Naive thymus-derived CD8-positive, alpha-beta T cell (primary cell): ENCODE measurements at places on chromosomes 7 and 10. TPM values are rescaled to one million over a fixed set of nuclear protein-coding genes. Genes with fewer than 3 reads are reported as not detected.

Gene FAM221A
- total RNA-seq = 7.6 TPM

Gene CDHR3
- total RNA-seq = 5.8 TPM

Gene ZCWPW1
- total RNA-seq = 15.6 TPM

Gene GSTO2
- 1.5 TPM for total RNA-seq

Gene CACNB2
- not detected for total RNA-seq

Gene CYP2C8
- 0.78 TPM for total RNA-seq

Gene MSS51
- 6.2 TPM for total RNA-seq

Gene COG5
- total RNA-seq = 64.6 TPM

Gene PNLIPRP1
- total RNA-seq = not detected

- no peak for DNase-seq
These were observed 28.0 kb upstream of the GNAI1 start for GRCh38 chr7:80106498-80107113.

DNA sequence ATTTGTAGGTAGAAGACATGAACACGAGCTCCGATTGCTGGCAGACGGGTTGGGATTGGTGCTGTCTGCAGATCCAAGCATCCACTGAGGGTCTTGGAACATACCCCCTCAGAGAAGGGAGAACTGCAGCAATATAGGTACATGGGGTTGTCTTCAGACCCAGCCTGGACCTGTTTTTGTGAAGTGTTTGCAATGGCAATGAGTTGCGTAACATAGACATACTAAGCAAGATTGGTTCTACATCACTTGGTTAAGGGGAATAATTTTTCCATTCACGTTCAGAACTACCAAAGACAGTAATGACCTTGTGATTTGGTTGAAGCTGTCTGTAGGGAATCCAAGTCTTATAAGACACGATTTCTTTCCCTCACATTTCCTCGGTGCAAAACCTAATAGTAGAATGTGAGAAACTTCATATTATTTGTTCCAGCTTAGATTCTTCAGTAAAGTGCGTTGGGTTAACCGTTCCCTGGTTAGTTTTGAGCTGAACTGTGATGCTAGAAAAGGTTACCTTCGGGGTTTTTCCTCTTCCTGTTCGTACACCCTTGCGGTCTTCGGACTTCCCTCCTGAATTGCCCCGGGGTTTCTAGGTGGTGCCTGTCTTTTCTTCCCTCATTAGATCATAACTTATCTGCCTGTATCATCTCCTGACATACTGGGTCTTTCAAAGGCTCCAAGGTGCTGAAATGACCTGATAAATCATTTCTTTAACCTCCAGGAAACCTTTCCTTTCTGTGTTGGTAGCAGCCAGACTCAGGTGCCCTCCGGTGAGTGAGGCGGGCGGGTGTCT, 14.4 kb downstream of the PROSER2 start:
- no peak for DNase-seq

DNA sequence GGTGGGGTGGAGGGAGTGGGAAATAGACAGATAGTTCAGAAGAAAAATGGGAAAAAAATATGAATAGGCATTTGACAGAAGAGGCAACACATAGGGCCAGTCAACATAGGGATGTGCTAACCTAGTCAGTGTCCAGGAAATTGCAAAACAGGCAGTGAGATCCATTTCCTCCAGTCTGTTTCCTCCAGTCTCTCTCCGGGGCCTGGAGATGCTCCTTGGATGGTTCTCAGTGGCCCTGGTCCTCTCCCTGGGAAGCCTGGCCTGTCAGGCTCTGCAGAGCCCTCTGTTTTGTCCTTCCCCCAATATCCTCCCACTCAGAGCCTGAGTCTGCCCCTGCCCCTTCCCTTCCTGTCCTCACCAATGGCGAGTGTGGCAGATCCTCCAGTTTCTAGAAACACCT, 52.6 kb downstream of the SYPL1 start:
- no peak for DNase-seq

- no peak for DNase-seq
These were observed 26.1 kb upstream of the BHLHA15 start for GRCh38 chr7:98185101-98185500.

DNA sequence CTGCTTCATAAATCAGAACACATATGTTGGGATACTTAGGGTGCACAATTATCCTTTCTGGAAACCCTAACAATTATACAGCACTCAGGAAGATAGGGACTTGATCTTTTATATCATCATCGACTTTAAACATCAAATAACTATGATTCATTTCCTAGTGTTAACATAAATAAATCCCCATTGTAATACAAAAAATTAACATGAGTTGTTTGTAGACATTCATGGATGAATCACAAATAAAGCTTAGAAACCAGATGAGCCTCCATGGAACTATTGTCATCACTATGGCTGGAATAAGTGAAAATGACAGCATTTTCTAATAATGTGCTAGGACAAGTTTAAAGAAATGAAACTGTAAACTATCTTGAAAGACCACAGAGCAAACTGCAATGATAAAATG, 821.7 kb downstream of the GATA3 start:
- no peak for DNase-seq

GRCh38 chr10:115209133-115209532, 116.0 kb downstream of the ATRNL1 start:
- DNase-seq = no peak

DNA sequence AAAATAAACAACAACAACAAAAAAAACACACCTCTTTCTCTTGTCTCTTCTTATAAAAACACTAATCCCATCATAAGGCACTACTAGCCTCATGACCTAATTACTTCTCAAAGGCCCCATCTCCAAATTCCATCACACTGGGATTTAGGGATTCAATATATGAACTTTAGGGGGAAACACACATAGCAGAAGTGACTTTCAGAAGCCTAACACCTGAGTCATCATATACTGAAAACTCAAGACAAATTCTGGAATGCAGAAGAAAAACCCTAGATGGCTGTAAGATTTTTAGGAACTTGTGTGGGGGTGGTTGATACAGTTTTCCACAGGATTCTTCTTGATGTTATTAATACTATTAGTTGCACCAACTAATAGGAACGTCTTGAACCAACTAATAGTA, 33.7 kb upstream of the CSTF2T start:
- no peak for DNase-seq

DNA sequence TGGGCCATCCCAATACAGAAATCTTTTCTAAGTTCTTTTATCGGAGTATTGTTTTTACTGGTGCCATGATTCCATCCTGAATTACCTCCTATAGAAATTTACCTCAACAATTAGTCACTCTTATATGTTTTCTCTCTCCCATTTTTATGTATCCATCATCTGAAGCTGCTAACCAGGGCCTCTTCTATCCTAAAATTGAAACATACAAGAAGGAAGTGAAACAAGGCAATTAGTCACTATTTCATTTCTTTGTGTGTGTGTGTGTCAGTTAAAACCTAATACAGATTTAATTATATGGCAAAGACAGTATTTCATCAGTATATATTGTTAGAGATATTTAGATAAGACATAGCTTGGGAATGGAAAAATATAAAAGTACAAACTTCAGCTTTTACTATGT, 148.4 kb upstream of the AHR start:
- no peak for DNase-seq

GRCh38 chr10:1625731-1626130, 111.6 kb downstream of the ADARB2 start:
- DNase-seq = no peak
